Stimulated activated CD4-positive, alpha-beta T cell treated with anti-CD3 and anti-CD28 coated beads, TNF-alpha, amount 100 ng/mL, for 1 hour (primary cell): ENCODE measurements at places on chromosomes 6 and 20.

GRCh38 chr6:90691823-90692222 is 105.0 kb upstream of the MAP3K7 start:
- no peak for DNase-seq

DNA sequence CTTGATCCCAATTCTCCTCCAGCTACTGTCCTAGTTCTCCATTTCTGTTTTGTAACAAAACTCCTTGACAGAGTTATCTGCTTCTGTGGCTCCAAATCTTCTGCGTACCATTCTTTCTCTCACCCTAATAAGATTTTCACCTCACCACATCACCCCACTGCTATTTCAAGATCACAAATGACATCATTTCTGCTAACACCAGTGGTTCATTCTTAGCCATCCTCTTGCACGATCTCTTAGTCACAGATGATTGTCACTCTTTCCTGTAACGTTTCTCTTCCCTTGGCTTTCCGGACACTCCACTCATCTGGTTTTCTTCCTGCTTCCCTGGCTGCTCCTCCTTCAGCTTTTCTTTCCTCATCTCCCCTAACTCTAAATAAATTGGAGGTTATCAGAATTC is 56.8 kb upstream of the FABP7 start:
- no peak for DNase-seq

- DNase-seq = no peak
These were observed 236.3 kb upstream of the ZNF217 start for GRCh38 chr20:53829724-53830521.

DNA sequence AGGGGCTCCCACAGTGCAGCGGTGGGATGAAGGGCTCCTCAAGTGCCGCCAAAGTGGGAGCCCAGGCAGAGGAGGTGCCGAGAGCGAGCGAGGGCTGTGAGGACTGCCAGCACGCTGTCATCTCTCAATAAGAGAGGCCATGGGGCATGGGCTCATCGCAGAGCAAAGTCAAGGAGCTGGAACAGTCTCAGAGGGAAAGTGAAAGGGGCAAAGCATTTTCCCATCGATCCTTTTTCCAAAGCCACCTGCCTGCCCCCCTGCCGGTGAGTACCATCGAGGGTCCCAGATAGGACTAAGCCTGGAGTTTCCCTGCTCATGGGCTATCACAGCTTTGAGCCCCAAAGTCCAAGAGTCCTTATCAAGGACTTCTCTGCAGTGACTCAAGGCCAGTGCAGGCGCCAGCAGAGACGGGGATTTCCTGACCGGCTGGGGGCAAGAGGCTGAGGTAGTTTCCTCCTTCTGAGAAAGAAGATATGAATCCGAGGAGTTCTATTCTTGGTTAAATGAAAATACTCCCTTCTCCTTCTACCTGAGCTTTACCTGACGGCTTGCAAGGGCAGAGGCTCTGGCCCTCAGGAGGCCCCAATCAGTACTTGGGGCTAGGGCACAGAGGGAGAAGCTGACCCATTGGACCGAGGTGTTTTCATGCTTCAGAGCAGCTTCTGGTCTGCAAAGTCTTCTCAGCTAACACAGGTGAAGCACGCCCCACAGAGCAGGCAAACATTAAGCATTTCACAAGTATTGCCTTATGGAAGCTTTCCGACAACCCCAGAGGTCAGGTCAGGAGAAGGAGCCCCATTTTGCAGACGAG is 22.6 kb downstream of the ETV7 start:
- DNase-seq = no peak

DNA sequence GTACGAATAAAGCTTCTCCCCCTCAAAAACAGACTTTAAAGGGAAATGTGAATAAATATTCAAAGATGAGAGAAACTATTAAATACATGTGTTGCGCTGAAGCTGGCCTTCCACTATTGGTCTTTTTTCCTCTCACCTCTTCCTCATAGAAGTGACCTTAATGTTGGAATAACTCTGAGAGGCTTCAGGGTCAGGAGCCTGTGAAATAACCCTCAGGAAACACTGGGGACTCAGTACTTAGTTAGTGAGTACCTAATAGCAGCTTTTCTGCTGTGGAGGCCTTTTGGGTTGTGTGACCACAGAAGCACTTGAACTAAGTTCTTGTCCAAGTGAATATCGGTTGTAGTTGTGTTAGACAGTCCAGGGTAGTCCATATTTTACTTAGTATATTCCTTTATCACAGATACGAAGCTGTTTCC is 799 bp upstream of the SHPRH start:
- DNase-seq = no peak

DNA sequence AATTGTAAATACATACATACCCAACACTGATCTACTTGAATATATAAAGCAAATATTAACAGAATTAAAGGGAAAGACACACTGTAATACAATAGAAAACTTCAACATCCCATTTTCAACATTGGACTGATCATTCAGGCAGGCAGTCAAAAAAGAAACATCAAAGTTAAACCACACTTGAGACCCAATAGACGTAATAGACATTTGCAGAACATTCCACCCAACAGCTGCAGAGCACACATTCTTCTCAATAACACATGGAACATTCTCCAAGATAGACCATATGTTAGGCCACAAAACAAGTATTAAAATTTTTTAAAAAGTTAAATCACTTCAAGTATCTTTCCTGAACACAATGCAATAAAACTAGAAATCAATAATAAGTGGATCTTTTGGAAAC is 698.2 kb downstream of the COL12A1 start:
- DNase-seq = no peak
